GM03348 (cell line): ENCODE measurements at places on chromosomes 7 and 10.
A peak's percentile ranks its signal among the peaks of the same experiment; 100 is the strongest.

GRCh38 chr10:44853148-44853734 lies 57.9 kb upstream of the TMEM72 start:
- peak; percentile 64 for DNase-seq

GRCh38 chr10:68331455-68332258 lies at the start of gene HNRNPH3:
Gene HNRNPH3, plus strand, starts transcription at chr10:68332064. Its CDS starts 5,158 bp downstream, at chr10:68337222.
- DNase-seq: peak; percentile 97

GRCh38 chr7:22611758-22612079 lies 111.7 kb upstream of the STEAP1B start:
- DNase-seq: no peak

- peak; percentile 43 for DNase-seq
These were observed 241.3 kb downstream of the ANK3 start for GRCh38 chr10:60148266-60148840.

DNA sequence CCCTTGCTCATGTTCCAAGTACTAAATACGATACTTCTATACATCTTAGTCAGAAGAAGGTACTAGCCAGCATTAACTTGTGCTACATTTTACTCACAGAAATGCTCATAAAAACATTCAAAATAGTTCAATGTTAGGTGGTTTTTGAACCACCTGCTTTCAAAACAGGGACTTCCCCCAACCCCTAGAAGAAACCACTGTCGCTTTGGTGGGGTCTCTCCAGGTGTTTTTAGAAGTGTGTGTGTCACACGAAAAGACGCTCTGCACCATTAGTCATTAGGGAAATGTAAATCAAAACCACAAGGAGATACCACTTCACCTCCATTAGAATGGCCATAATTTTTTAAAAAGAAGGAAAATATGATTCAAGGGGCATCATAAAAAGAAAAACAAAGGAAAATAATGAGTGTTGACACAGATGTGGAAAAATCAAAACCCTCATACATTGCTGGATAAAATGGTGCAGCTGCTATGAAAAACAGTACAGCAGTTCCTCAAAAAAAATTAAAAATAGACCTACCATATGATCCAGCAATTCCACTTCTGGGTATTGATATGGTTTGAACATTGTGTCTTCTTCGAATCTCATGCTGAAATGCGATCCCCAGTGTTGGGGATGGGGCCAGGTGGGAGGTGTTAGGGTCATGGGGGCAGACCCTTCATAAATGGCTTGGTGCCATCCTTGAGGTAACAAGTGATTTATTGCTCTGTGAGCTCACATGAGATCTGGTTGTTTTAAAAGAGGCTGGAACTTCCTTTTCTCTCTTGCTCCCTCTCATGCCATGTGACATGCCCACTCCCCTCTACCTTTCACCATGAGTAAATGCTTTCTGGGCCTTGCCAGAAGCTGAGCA lies 74.2 kb downstream of the MALSU1 start:
- DNase-seq: no peak

GRCh38 chr7:35691366-35691765 lies 3.6 kb downstream of the HERPUD2 start:
- no peak for DNase-seq
